AG20443 (cell line): ENCODE measurements at places on chromosomes 7 and 10.

GRCh38 chr10:31730776-31731175, 197.9 kb downstream of the ARHGAP12 start:
- DNase-seq = no peak

- DNase-seq = peak; percentile 47
Observed at GRCh38 chr7:45402480-45403218, 171.5 kb upstream of the ADCY1 start.

DNA sequence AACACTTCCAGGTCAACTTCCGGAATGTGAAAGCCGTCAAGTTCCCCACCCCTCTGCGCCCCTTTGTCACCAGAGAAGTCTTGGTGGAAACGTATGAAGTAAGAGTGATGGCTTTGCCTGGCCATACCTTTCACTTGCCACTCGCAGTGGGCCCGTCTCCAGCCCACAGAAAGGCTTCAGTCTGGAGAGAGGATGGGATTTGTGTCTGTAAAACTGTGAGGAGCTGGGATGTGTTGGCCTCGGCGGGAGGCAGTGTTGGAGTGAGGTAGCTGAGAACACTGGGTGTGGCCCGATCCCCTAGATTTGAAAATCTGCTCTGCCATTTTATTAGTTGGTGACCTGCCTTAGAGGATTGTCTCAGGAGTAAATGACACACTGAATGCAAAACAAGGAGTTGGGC, 6.4 kb downstream of the ADCK2 start:
- DNase-seq = no peak

DNA sequence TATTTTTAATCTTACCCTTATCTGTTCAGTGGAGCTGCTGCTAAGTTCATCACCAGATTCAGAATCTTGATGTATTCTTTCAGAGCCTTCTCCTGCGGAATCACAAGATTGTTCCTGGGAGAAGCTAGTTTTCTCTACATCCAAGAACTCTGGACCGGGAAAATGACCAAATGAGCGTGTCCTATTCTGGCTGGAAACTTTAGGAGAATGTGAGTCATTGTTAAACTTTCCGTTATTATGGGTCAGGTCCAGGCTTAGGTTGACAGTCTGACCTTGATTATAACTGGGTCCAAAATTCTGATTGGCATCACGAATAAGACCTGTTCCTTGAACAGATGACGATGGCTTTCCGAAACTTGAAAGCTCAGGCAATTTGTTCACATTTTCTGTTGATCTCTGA, 20.5 kb downstream of the ARHGAP12 start:
- DNase-seq = peak; percentile 22

GRCh38 chr7:95577137-95577536, 19.2 kb downstream of the PDK4 start:
- peak; percentile 9 for DNase-seq

GRCh38 chr7:72334698-72335097, 77.4 kb downstream of the CALN1 start:
- DNase-seq = no peak

DNA sequence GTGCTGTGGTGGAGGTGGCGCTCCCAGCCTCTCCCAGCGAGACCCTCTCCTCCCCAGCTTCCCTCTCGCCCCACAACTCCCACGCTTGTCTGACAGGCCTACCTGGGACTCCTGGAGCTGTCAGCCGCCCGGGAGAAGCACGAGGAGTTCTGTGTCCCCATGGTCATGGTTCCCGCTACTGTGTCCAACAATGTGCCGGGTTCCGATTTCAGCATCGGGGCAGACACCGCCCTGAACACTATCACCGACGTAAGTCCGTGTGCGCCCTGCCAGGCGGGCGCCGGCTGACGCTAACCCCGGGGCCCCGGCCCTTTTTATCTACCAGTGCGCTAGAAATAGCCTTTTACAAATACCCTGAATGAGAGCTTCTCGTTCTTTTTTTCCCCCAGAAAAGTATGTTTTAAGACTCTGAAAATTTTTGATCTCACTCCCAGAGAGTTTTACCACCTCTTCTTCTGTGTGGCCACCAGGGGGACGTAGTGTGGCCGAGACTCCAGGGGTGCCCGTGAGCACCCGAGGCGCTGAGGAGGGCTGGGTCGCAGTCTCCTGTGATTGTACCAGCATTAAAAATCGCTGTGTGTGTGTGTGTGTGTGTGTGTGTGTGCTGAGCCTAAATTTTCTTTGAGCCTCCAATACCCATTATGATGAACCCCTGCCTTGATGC, 52.6 kb downstream of the PFKP start:
- DNase-seq = peak; percentile 69

DNA sequence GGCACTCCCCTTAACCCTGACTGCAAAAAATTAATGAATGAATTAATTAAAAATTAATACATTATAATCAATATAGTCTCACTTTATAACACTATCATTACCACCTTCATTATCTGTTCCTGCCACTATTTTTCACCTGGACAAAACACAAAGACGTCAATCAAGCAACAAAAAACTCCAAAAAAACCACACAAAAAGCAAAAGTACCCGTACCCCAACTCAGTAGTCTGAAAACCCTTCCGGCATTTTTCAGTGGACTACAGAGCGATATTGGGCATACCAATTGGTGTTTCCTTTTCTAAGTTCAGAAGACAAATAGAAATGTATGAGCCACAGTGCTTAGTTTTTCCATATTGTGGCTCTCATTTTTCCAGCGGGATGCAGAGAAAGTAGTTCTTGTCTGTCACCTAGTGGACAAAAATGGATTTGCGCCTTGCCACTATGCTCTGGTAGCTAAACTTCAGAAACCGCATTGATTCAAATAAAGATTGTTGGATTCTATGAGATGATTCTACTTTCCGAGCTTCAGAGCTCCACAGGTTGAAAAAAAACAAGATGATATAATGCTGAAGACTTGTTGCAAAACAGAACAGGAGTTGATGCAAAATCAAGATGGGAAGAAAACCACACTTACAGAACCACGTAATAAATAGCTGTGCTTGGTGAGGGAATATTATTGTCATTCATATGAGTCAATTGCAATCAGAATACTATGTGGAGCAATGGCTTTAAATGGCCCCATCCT, 50.6 kb upstream of the ITGB1 start:
- DNase-seq = peak; percentile 56

GRCh38 chr10:30917789-30918188, 113.9 kb downstream of the ZNF438 start:
- no peak for DNase-seq

DNA sequence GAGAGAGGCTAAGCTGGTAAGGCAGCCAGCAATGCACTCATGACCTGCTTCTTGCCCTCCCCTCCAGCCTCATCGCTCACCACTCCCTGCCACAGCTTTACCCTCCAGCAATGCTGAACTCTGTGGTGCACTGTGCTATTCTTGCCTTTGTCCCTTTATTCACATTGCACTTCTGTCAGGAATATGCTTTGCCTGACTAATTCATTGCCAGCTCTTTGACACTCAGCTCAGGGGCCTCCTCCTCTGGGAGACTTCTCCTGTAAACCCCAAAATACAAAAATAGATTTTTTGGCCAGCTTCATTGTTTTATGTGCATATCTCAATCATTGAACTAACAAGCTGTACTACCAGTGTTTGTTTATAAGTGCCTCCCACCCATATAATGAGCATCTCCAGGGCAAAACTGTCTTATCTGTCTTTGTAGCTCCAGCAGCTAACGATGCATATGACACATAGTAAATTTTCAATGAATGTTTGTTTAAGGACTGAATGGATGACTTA, 8.2 kb downstream of the CNNM1 start:
- DNase-seq = no peak

DNA sequence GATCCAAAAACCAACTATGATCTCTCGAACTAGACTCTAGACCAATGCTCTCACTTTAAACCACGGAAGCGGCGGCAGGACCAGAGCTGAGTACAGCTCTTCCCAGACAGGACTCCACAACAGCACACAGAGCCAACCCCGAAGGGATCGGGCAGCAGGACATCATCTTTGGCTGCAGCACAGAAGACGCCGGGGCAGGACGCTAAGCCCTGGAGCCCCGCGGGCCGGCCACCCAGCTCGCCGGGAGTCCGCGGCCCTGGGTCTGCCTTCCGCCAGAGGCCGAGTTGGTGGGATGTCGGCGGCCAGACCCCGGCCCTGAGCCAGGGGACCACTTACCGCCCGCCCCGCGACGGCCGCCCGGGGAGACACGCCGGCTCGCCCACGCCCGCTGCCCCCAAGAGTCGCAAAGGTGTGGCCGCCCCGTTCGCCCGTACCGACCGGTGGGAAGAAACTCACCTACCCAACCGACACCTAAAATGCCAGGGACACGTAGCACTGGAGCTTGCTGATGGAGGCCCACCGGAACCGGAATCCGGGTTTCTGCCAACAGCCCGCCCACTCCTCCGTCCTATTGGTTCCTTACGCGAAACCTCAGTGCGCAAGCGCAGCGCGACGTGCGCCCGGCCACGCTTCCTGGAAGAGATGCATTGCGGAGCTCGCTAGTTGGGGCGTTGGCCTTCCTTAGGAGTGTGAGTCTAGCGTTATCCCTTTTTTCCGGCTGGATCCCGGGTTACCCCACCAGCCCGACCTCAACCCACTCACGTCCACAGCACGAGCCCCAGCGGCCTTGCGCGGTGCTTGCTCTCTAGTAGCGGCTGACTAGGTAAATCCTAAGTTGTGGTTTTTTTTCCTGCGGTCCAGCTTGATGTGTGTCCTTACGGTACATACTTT, at the start of gene SEC61G:
SEC61G (minus strand) TSS at position 510 of the 891 bp plus-strand sequence. CDS start 1,623 bp downstream, outside the sequence.
- DNase-seq = peak; percentile 99

GRCh38 chr10:26799342-26799741, 61.4 kb downstream of the ABI1 start:
- DNase-seq = no peak

- no peak for DNase-seq
Observed at GRCh38 chr7:31860925-31861324, 173.9 kb downstream of the PPP1R17 start.

GRCh38 chr10:15069230-15069629, 19.3 kb downstream of the ACBD7 start:
- no peak for DNase-seq

- DNase-seq = no peak
Observed at GRCh38 chr7:67311901-67312300, 315.3 kb downstream of the TYW1 start.

DNA sequence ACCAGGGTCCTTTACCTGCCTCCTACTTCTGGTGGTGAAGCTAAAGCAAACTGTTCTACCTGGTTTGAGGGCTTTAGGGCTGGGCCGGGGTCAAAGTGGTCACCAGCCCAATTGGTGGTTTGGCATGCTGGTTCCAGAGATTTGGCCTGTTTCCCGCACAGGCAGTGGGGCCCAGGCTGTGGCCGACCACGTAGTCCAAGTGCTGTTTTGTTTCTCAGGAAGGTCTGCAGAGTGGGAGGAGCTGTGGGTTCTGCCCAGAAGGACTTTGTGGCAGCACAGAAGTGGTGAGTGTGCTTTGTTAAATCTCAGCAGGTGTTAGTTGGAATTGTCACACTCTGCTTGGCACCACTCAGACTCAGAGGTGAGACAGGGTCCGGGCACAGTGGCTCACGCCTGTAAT, 85.8 kb downstream of the MKX start:
- DNase-seq = no peak

GRCh38 chr7:36496576-36496975, 106.9 kb downstream of the ANLN start:
- no peak for DNase-seq

- peak; percentile 11 for DNase-seq
Observed at GRCh38 chr7:90771281-90771680, 175.2 kb downstream of the CDK14 start.

- DNase-seq = no peak
Observed at GRCh38 chr7:137462847-137463246, 119.3 kb upstream of the PTN start.

DNA sequence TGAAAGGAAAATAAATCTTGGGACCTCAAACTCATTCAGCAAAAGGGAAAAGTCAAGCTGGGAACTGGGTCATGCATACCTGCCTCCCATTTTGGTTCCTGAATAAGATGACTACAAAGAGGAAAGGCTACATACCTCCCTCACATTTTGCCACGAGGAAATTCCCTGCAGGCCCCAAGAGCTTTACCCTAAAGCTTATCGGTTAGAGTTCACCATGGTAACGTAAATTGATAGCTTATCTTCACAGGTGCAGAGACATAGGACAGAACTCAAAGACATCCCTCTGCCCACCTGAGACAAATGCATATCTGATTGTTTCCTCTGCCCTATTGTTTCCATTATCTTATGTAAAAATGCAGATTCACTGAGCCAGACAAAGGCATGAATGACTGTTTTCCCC, 31.5 kb upstream of the GRB10 start:
- DNase-seq = no peak

GRCh38 chr10:117432866-117433265, 57.6 kb upstream of the PDZD8 start:
- DNase-seq = no peak

- no peak for DNase-seq
Observed at GRCh38 chr10:103180491-103180890, 12.6 kb downstream of the NT5C2 start.

- no peak for DNase-seq
Observed at GRCh38 chr10:48598936-48599829, 5.7 kb downstream of the ARHGAP22 start.

DNA sequence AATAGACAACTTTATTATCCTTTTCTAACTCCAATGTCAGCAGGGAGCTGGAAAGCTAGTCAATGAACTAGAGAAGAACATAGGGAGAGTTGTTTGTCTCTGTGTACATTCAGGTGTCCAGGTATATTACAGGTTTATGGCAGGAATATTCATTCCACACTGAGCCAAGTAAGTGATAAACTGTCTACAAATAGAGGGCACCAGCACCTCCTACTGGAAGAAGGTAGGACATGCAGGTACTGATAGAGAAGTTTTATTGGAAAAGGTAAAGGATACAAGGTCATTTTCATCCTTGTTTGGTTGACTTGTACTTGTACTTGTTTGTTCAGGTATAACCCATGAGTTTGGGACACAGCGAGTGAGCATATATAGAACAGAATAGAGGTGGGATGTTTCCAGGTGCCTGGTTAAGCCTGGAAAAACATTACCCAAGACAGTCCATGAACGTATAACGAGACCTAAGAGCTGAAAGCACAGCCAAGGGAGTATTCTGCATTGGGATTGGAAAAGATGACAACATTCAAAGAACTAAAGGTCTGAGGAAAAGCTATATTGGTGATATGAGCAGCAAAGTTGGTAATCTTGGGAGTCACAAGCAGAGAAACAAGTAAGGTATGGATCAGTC, 61.4 kb upstream of the PPP1R3C start:
- peak; percentile 57 for DNase-seq

GRCh38 chr10:132810141-132810806, 24.3 kb upstream of the NKX6-2 start:
- no peak for DNase-seq

DNA sequence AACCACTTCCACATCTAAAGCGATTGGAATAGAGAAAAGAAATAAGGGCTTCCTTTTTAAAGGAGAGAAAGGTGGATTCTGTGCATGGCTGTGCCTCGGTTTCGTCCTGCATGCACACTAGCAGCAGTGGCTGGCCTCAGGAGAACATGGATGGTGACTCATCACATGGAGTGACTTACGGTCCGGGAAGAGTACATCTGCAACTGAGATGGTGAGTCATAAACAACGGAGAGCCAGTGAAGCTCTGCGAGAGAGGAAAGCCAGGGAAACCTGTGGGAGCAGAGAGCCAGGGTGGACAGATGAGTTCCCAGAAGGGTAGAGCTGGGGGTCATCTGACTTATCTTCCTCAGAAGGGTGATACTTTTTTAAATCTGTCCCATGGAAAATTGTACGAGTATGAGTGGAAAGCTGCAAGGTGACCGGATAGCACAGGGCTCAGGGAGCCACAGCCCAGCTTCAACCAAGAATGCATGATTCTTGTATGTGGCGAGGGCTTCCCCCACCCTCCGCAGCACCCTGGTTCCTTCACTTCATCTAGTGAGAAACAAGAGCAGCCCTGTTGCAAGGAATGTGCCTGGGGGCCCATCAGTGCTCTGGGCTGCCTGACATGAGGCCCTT, 259.1 kb downstream of the KLF6 start:
- peak; percentile 94 for DNase-seq

- DNase-seq = peak; percentile 84
Observed at GRCh38 chr10:117663750-117664149, 121.2 kb downstream of the EMX2 start.
